ENCODE measurements at places on chromosomes 11 and 22.

GRCh38 chr22:34308101-34308500, 387.8 kb upstream of the LARGE1 start:
- DNase-seq = no peak

DNA sequence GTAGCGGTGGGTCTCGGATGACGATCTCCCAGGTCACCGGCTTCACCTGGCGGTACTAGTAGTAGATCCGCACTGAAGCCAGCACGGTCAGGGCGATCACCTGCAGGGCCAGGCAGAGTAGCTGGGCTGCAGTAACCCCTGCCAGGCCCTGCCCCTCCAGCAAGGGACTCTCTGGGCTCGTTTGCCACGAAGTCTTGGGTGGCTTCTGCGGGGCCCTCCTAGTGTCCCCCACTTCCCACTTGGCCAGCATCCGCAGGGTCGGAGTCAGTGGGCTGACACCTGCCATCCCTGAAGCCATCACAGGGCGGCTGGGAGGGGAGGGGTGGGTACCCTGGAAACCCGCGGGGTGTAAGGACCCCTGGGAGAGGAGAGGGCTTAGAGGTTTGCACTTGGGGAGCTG, 214.0 kb downstream of the OR4C45 start:
- DNase-seq = no peak

DNA sequence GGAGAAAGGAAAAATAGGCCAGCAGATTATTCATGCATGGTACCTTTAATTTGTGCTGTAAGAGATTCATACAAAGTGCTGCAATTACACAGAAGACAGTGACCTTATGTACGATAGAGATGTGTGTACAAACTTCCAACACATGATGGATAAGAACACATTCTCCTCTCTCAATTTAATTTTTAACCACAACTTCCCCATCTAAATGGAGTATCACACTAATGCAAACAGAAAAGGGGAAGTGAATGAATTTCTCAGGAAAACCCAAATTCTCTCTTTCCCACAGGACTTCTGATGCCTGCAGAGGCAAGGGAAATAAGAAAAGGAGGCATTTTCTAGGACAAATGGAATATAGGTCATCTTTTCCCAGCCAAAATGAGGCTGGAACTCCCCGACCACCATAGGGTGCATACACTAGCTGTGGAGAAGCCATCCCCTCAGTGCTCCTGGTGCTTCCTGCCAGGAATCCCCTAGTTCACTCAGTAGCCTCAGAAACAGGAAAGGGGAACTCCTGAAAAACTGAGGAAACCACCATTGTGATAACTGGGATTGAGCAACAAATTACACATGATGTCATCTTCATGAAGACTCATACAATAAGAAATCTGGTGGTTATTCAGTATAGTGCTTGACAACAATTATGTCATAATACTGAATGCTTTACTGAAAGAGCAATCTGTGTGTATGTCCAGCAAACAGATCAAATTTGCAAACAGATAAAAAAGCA, 22.4 kb downstream of the MMP10 start:
- no peak for DNase-seq

DNA sequence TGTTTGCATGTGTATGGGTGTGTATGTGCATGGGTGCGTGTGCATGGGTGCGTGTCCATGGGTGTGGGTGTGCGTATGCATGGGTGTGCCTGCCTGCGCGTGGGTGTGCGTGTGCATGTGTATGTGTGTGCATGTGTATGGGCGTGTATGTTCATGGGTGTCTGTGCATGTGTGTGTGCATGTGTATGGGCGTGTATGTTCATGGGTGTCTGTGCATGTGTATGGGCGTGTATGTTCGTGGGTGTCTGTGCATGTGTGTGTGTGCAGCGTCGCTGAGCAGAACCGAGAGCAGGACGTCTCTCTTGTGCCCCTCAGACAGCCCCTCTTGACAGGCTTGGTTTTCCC, 13.9 kb downstream of the IL17REL start:
- DNase-seq = no peak

GRCh38 chr11:86064220-86064803, 4.6 kb downstream of the PICALM start:
- no peak for DNase-seq

DNA sequence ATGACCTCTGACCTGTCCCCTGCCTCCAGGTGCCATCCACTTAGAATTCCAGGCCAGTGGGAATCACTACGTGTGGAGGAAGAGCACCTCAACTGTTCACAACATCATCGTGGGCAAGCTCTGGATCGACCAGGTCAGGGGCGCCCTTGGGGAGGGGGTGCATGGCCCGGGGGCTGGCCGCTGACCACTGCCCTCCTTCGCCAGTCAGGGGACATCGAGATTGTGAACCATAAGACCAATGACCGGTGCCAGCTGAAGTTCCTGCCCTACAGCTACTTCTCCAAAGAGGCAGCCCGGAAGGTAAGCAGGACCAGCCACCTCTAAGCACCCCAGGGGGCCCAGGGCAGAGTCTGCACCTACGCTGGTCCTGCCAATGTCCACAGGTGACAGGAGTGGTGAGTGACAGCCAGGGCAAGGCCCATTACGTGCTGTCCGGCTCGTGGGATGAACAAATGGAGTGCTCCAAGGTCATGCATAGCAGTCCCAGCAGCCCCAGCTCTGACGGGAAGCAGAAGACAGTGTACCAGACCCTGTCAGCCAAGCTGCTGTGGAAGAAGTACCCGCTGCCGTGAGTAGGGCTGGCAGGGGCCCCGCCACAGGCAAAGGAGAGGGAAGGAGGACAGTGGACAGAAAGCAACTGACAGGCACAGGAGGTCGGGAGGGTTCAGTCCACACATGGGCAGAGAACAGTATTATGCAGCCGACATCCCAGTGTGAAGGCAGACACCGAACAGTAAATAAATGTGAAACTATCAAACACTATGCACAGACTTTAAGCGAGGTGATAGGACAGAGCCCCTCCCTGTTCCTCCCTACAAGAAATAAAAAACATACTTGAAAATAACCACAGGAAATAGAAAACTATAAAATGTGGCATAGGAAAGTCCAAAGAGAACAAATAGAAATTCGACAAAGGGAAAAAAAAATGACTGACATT, 74.9 kb downstream of the MORC2 start:
- DNase-seq = no peak

- no peak for DNase-seq
Observed at GRCh38 chr22:47694536-47695130, 932.2 kb downstream of the TBC1D22A start.

- no peak for DNase-seq
Observed at GRCh38 chr11:40732132-40732531, 727.3 kb downstream of the LRRC4C start.

DNA sequence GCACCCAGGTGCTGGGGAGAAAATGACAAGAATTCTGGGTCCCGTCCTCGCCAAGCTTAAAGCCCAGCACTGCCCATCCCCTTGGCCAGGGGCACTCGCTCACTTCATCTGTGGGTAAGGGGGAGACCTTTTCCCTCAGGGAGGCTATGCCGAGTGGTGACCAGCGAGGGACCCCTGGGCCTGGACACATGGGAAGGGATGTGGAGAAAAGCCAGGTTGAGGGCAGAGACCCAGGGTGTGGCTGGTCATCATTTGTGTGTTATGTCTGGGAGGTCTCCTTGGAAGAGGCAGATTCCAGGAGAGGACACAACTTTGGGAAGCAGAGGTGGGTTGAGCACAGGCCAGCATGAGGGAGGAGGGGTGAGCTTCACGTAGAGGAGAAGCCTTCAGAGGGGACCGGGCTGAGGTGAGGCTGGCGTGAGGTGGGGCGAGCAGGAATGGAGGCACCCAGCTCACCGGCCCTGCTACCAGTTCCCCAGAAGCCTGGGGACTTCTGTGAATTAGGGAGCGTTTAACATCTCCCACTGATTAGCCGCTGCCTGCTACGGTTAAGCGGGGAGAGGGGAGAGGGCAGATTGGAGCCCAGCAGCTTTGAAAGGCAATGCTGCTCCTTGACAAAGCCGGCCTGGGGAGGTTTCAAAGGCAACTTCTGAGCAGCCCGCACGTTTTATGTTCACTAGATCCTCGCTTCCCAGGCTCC, 25.8 kb upstream of the NECTIN1 start:
- DNase-seq = no peak

DNA sequence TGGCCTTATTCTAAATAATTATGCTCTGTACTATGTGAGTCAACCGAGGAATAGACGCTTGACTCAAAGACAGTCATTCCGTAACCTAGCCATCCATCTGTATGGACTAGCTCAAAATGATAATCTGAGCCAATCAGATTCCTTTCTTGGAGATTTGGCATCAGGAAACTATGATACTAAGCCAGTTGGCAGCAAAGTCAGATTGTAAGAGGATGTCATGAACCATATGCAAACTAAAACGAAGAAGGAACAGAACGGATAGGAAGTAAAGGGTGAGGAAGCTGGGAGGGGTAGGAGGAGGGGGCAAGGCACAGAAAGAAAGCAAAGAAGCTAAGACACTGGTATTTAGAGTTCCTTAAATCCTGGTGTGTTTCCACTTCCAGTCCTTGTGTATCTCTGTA, 10.7 kb upstream of the SESN3 start:
- no peak for DNase-seq

DNA sequence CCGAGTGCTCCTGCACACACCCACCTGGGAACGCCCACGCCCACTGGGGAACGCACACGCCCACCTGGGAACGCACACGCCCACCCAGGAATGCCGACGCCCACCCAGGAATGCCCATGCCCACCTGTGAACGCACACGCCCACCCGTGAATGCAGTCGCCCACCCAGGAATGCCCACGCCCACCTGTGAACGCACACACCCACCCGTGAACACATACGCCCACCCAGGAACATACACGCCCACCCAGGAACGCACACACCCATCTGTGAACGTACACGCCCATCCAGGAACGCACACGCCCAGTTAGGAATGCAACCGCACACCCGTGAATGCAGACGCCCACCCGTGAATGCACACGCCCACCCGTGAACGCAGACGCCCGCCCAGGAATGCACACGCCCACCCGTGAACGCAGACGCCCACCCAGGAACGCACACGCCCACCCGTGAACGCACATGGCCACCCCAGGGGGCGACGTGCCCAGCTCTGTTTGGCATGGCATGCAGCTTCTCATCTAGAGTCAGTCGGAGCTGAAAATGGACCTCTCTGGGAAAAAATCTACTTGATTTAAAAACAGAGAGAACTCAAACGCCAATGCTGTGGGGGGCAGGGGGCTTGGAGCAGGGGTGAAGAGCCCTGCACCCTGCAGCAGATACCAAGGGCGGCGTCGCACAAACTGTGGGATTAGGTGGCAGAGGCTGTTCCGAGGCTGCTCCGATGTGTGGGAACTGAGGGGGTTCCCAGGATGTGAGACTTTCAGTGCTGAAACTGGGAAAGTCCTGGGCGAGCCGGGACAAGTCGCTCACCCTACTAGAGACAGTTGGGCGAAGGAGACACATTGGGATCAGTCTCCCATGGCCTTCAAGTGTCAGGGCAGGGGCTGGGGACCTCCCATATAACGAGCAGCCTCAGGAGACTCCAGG, 83.3 kb downstream of the MYEOV start:
- DNase-seq = no peak

- no peak for DNase-seq
Observed at GRCh38 chr11:27381238-27381666, 18.2 kb upstream of the CCDC34 start.

DNA sequence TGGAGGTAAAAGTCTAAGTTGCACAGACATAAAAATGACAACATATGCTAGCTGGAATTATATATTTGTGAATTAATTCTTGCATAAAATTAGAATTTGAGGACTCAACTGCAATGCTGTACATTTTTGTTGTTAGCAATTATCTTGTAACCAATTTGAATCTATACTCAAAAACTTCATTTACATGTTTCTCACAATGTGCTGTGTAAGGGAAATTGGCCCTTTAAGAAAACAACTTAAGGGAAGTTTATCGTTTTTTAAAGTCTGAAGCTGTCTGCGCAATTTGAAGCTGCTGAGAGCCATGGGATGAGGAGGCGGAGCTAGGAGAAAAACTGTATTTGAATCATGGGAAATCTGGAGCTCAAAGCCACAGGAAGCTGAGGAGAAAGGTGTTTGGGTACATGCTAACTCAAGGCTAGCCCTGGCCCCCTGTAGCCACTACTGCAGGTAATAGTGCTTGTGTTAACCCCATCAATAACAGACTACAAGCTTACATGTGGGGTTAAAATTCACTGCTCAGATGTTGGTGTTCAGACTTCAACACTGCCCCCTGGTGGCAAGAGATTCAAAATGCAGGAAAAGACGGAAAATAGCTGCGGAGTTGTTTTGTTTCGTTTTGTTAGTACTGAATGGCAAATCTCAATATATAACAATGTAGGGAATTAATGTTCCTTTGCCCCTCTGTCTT, 126.1 kb downstream of the BRD1 start:
- DNase-seq = no peak

DNA sequence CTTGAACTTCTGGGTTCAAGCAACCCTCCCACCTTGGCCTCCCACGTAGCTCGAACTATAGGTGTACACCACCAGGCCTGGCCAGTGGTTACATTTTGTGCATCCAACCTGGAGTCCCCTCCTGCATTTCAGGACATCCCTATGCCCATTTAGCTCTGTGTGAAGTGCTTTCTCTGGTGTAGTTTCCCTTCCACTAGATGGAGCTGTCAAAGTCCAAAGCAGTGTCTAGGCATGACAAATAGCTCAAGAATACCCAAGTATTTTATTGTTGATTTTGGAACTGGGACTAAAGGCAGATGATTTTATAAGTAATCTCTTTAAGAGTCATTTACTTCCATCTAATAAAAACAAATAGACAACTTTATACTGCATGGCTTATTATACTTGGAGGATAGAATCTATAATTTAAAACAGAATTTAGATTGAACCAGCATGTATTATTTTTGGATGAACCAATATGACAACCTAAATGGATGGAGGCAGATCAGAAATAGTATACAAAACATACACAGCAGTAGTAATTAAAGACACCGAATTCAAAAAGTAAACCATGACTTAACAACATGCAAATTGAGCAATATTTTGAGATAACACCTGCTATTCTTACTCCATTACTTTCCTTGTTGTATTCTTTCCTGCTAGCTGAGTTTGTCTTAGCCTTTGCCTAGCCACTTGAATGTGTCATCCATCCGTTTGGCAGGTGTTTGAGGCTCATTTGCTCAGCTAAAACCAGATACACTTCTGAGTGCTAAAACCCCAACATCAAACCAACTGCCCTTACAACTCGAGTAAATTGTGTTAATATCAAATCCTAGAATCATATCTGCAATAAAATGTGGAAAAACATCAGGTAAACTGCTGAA, 37.7 kb downstream of the EIF4ENIF1 start:
- no peak for DNase-seq

DNA sequence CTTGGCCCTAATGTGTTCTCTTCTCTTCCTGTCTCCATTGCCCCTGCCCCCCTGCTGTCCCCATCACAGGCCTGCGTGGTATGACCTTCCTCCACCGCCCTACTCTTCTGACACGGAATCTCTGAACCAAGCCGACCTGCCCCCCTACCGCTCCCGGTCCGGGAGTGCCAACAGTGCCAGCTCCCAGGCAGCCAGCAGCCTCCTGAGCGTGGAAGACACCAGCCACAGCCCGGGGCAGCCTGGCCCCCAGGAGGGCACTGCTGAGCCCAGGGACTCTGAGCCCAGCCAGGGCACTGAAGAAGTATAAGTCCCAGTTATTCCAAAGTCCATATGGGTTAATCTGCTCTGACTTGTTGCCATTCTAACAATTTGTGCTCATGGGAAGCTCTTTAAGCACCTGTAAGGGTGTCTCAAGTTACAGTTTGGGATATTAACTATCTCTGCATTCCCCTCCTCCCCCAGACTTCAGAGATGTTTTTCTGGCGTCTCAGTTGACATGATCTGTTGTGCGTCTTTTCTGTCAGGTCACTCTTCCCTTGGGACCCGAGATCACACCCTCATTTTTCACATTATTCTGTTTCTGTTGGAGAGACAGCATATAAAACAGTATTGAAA, 60.0 kb downstream of the COMMD9 start:
- no peak for DNase-seq
